Astrocyte (in vitro differentiated cells and primary cell): ENCODE measurements at places on chromosomes 12 and 14.

DNA sequence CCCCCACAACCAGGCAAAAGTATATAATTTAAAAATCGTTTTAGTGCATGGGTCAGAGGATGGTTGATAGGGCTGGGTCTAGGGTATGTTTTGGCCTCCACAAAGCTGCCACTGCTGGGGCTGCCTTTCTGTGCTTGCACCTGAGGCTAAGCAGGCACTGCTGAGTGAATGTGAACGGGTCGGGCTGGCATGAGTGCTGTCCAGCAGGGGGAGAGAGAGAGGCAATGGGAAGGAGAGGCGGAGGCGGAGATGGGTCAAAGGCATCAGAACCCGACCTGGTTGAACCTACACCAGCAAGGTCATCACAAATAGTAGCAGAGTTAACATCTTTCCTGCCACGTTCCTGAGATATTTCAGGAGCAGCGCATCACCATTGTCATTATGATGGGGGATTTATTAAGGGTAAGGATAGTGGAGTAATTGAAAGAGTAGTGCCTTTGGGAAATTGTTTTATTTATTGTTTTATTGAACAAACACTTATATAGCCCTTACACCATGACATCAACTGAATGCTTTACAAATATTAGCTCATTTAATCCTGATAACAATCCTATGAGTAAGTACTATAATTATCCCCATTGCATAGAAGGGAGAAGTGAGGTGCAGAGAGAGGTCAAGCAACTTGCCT, 5.8 kb upstream of the NRXN3 start:
- H3K27me3 ChIP-seq: no peaks in the 10 kb centered on the region
- no peak for DNase-seq
- H3K36me3 ChIP-seq: no peaks in the 10 kb centered on the region
- H3K4me1 ChIP-seq: peaks cover 7% of the 10 kb centered on the region

GRCh38 chr12:11719678-11720099, 70.2 kb downstream of the ETV6 start:
- H3K4me3 ChIP-seq: peak overlapping the region; percentile 2
- H3K36me3 ChIP-seq: peaks cover 3% of the 10 kb centered on the region
- H3K27me3 ChIP-seq: no peaks in the 10 kb centered on the region
- H3K27ac ChIP-seq: peak overlapping the region; percentile 95

DNA sequence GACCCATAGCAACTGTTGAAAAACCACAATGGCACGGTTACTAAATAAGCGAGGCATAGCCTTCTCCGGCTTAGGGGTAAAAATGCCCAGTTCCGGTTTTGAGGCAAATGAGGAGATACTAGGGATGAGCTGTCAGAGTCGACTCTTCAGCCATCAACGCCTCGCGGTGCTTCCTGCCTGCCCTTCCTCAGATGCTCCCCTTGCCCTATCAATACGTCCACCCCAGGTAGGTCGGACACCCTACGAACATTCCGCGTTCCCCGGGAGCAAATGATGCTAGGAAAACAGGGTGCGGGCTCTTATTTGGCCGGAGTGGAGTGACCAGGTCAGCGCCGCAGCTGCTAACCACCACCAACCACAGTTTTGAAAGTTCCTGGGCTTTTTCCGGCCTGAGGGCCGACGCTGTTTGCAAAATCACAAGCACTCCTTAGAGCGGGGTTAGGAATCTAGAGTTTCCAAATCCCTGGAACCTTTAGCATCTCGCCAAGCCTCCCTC, 1.2 kb downstream of the SRSF9 start:
- peaks cover 26% of the 10 kb centered on the region for H3K36me3 ChIP-seq
- peak; percentile 51 for DNase-seq
- H3K27me3 ChIP-seq: no peaks in the 10 kb centered on the region
- H3K4me3 ChIP-seq: peak overlapping the region; percentile 81
- H3K27ac ChIP-seq: peak overlapping the region; percentile 83

DNA sequence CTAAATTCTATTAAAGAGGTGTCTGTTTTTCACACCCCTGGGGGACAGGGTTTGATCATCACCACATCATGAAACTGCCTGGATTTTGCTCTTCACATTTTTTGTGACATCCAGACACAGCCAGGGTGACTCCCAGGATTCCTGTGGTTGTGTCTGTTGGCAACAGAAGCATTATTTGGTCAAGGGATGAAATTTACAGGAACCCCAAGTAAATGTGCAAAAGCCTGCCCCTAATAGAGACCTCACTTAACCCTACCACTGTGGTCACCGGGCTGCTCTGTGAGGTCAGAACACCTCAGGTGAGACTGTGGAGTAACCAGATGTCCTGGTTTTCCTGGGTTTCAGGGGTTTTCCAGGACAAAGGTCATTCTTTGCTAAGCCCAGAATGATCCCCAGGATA, 103.8 kb downstream of the DAD1 start:
- H3K4me3 ChIP-seq: no peak overlapping the region
- peaks cover 13% of the 10 kb centered on the region for H3K27me3 ChIP-seq
- no peak overlapping the region for H3K27ac ChIP-seq
- H3K4me1 ChIP-seq: peaks cover 12% of the 10 kb centered on the region

GRCh38 chr14:52020866-52021717, 31.7 kb downstream of the RTRAF start:
- no peak for DNase-seq
- H3K27me3 ChIP-seq: no peaks in the 10 kb centered on the region
- no peak overlapping the region for H3K27ac ChIP-seq
- peaks cover 39% of the 10 kb centered on the region for H3K4me1 ChIP-seq

- no peaks in the 10 kb centered on the region for H3K36me3 ChIP-seq
- no peak overlapping the region for H3K27ac ChIP-seq
- no peak overlapping the region for H3K4me3 ChIP-seq
- H3K27me3 ChIP-seq: no peaks in the 10 kb centered on the region
- peak; percentile 18 for DNase-seq
These were observed 36.3 kb downstream of the RPS29 start for GRCh38 chr14:49549881-49550280.

DNA sequence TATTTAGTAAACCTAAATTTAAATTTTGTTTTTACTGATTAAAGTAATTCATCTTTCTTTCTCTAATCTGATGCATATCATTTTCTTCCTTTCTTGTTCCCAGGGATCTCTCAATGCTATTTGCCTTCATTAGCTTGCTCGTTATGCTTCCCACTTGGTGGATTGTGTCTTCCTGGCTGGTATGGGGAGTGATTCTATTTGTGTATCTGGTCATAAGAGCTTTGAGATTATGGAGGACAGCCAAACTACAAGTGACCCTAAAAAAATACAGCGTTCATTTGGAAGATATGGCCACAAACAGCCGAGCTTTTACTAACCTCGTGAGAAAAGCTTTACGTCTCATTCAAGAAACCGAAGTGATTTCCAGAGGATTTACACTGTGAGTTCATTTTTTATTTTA, 48.6 kb downstream of the VEZT start:
- peaks cover 13% of the 10 kb centered on the region for H3K36me3 ChIP-seq
- no peak overlapping the region for H3K4me3 ChIP-seq
- H3K27ac ChIP-seq: no peak overlapping the region
- H3K4me1 ChIP-seq: no peaks in the 10 kb centered on the region
- no peaks in the 10 kb centered on the region for H3K27me3 ChIP-seq

- no peaks in the 10 kb centered on the region for H3K36me3 ChIP-seq
- no peaks in the 10 kb centered on the region for H3K27me3 ChIP-seq
- no peaks in the 10 kb centered on the region for H3K4me1 ChIP-seq
- H3K4me3 ChIP-seq: no peak overlapping the region
- DNase-seq: no peak
- no peak overlapping the region for H3K27ac ChIP-seq
These were observed 27.1 kb upstream of the OXA1L start for GRCh38 chr14:22739423-22739822.

- no peak overlapping the region for H3K27ac ChIP-seq
- no peak for DNase-seq
- H3K36me3 ChIP-seq: no peaks in the 10 kb centered on the region
- H3K4me1 ChIP-seq: peaks cover 3% of the 10 kb centered on the region
- no peak overlapping the region for H3K4me3 ChIP-seq
These were observed 171.3 kb downstream of the TMTC2 start for GRCh38 chr12:82857911-82858533.

GRCh38 chr12:52439845-52440244, 5.7 kb upstream of the KRT75 start:
- no peaks in the 10 kb centered on the region for H3K36me3 ChIP-seq
- H3K4me1 ChIP-seq: peaks cover 51% of the 10 kb centered on the region
- DNase-seq: no peak
- no peak overlapping the region for H3K4me3 ChIP-seq
- peak overlapping the region; percentile 94 for H3K27ac ChIP-seq
- H3K27me3 ChIP-seq: no peaks in the 10 kb centered on the region

DNA sequence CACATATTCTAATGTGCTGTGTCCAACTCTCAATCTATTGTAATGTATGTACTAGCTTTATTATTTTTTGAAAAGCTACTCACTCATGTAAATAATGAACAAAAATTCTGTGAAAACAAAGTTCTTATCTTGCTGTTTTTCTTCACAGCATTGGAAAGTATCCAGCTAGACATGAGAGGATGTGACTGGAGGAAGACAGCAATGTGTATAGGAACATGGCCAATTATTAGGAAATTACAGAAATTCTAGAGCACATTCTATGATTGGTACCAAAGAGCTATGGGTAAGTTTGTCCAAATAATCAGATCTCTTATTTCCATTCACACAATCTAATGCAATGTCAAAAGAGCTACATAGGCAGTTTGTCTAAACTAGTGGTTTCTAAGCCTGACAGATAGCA, 1100.2 kb downstream of the FSCB start:
- H3K36me3 ChIP-seq: no peaks in the 10 kb centered on the region
- DNase-seq: no peak
- no peak overlapping the region for H3K4me3 ChIP-seq
- no peaks in the 10 kb centered on the region for H3K27me3 ChIP-seq

GRCh38 chr14:31106768-31107167, 80.6 kb upstream of the STRN3 start:
- no peaks in the 10 kb centered on the region for H3K4me1 ChIP-seq
- peaks cover 34% of the 10 kb centered on the region for H3K36me3 ChIP-seq
- no peaks in the 10 kb centered on the region for H3K27me3 ChIP-seq
- DNase-seq: peak; percentile 40
- H3K27ac ChIP-seq: no peak overlapping the region
- no peak overlapping the region for H3K4me3 ChIP-seq

DNA sequence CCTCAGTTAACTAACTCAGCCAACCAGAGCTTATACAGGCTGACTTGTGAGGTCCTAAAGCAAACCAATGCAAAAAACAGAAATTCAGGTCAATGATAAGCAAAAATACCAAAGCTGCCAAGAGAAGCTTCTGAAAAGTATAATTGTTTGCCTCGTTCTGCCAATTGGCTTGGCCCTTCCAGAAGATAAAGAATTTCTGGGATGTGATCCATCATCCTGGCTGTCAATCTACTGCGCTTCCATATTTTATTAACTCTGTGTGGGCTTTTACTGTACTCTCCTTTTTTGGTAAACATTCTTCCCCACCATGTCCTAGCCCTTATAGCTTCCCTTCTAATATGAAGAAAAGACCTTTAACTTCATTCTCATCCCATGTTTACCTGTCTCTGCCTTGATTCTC, 387.9 kb downstream of the TMEM117 start:
- no peak overlapping the region for H3K4me3 ChIP-seq
- no peak overlapping the region for H3K27ac ChIP-seq
- no peaks in the 10 kb centered on the region for H3K4me1 ChIP-seq
- no peaks in the 10 kb centered on the region for H3K36me3 ChIP-seq

DNA sequence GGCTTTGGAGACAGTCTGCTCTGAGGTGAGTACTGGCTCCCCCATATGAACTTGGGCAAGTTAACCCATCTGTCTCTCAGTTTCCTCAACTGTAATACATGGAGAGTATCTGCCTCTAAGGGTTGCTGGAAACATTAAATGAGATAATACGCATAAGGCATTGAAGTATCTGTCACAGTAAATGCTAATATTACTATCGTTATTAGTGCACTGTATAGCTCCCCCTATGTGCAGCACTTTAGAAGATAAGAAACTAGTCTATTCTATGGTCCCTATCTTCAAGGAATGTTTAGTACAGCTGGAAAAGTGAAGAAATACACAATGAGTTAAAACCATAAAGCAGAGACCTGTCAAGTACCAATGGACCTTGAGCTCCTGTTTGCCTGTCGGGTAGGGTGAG, 51.7 kb upstream of the CFL2 start:
- no peak overlapping the region for H3K27ac ChIP-seq
- H3K36me3 ChIP-seq: peaks cover 26% of the 10 kb centered on the region
- no peaks in the 10 kb centered on the region for H3K4me1 ChIP-seq
- H3K27me3 ChIP-seq: no peaks in the 10 kb centered on the region

- H3K4me1 ChIP-seq: peaks cover 18% of the 10 kb centered on the region
- no peak overlapping the region for H3K27ac ChIP-seq
- H3K4me3 ChIP-seq: no peak overlapping the region
These were observed 65.8 kb downstream of the ITPK1 start for GRCh38 chr14:93049867-93050331.

- H3K27ac ChIP-seq: no peak overlapping the region
- no peaks in the 10 kb centered on the region for H3K4me1 ChIP-seq
- no peaks in the 10 kb centered on the region for H3K27me3 ChIP-seq
- DNase-seq: no peak
These were observed 268.5 kb downstream of the FOXG1 start for GRCh38 chr14:29035134-29035533.

- H3K4me3 ChIP-seq: no peak overlapping the region
- no peaks in the 10 kb centered on the region for H3K27me3 ChIP-seq
- no peaks in the 10 kb centered on the region for H3K36me3 ChIP-seq
- no peak overlapping the region for H3K27ac ChIP-seq
- peaks cover 25% of the 10 kb centered on the region for H3K4me1 ChIP-seq
These were observed 16.9 kb downstream of the BDKRB1 start for GRCh38 chr14:96272777-96273473.

DNA sequence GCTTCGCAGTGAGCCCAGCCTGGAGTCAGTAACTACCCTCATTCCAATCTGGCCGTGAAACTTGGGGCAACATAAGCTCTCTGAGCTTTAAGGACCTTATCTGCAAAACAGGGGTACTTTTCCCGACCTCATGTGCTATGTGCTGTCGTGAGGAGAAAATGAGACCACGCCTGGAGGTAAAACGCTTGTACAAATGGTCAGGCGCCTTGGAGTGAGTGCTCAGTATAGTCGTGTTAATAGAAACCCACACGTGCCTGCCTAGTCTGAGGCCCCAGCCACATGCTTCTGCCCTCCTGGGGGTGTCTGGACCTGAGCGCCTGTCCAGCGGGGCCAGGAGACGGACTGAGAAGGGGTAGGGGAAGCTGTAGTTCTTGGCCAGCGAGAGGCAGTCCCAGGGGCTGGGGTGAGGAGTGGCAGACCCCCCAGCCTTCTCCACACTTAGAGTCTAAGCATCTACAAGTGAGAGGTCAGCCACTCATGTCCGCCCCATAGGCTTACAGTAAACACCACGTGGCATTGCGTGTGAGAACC, 4.9 kb downstream of the AQP5 start:
- no peak overlapping the region for H3K27ac ChIP-seq
- peaks cover 23% of the 10 kb centered on the region for H3K27me3 ChIP-seq
- H3K36me3 ChIP-seq: no peaks in the 10 kb centered on the region
- DNase-seq: no peak

- H3K27me3 ChIP-seq: no peaks in the 10 kb centered on the region
- H3K27ac ChIP-seq: peak overlapping the region; percentile 47
- peak; percentile 87 for DNase-seq
These were observed 92.9 kb downstream of the FAR2 start for GRCh38 chr12:29241821-29242591.

DNA sequence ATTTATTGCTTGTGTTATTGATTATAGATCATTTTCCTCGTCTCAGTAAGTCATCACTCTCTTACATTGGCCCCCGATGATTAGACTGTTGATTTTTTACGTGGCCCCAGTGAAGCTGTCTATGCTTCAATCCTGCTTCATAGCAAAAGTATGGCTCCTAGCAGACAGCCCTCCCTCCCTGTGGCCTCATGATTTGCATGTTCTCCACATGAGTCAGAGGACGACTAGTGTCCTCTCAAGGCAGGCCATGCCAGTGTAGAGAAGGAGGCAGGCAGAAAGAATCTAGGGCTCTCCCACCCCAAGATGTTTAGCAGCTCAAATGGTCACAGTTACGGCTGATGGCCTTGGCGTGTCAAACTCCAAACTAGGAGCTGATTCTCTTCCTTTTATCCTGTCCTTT, 59.6 kb downstream of the FIGNL2 start:
- no peak overlapping the region for H3K4me3 ChIP-seq
- no peaks in the 10 kb centered on the region for H3K36me3 ChIP-seq
- no peaks in the 10 kb centered on the region for H3K27me3 ChIP-seq
- DNase-seq: peak; percentile 76
- peaks cover 11% of the 10 kb centered on the region for H3K4me1 ChIP-seq
- H3K27ac ChIP-seq: peak overlapping the region; percentile 32
